ENCODE measurements at places on chromosomes 13 and 19. TPM values are rescaled to one million over a fixed set of nuclear protein-coding genes. Genes with fewer than 3 reads are reported as not detected.

DNA sequence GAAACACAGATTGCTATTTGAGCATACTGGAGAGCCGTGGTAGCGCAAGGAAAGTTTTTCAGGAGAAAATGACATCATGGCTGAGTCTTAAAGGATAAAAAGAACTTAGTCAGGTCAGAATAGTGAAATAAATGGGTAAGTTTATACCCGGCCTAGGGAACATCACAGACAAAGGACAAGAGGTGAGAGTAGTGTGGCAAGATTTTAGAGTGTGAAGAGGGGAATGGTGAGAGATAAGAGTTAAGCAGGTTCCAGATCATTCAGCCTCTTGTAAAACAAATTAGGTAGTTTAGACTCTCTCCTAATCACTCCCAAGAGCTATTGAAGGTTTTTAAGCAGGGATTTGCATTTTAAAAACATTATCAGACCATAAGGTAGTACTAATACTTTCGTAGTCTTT is 116.0 kb upstream of the MAB21L1 start:
- no peak for DNase-seq

GRCh38 chr19:45547965-45548609 is 36.5 kb downstream of the OPA3 start:
- DNase-seq, result no peak

DNA sequence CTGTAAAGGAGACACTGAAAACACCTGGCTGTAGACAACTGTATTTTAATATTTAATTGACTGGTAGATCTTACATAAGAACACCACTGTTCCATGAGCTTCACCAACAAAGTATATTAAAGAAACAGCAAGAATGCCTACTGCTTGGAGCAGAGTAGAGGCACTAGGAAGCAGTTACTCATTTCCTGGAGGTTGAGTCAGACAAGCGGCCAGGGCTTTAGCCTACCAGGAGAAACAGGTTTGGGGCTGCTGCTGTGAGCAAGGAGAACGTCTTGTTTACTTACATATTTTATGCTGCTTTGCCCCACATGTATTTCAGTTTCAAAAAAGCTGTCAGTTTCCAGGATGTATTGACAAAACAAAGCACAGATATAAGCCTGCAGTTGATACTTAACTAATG is 33.4 kb downstream of the ALG5 start:
- no peak for DNase-seq

DNA sequence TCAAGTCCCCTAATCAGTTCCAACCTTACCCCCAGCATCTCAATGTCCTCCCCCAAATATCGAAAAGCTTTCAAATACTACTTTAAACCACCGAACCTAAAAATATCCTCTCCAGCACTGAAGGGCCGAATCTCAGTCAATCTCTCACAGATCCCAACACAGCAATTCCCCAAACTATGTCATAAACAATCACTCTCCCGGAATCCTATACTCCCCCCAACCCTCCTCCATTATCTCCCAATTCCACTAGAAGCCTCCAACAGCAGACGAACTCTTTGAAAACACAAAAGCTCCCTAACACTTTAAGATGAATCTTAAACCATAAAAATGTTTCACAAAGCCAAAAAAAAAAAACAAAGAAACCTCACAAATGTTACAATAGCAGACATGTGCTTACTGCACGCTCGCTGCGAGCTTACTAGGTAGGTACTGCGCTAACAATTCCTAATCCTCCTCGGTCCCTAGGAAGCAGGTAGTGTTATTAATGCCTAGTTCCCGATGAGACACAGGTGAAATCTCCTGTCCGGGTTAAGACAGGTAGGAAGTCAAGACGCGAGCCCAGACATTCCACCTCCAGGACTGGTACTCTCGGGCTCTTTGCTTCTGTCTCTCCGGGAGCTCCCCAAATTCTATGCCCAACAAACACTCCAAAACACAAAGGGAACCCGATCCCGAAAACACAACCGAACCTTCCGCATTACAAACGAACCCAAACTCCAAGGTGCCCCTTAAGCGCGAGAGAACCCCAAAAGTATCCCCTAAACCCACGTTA is 14.2 kb downstream of the FBXO46 start:
- no peak for DNase-seq

DNA sequence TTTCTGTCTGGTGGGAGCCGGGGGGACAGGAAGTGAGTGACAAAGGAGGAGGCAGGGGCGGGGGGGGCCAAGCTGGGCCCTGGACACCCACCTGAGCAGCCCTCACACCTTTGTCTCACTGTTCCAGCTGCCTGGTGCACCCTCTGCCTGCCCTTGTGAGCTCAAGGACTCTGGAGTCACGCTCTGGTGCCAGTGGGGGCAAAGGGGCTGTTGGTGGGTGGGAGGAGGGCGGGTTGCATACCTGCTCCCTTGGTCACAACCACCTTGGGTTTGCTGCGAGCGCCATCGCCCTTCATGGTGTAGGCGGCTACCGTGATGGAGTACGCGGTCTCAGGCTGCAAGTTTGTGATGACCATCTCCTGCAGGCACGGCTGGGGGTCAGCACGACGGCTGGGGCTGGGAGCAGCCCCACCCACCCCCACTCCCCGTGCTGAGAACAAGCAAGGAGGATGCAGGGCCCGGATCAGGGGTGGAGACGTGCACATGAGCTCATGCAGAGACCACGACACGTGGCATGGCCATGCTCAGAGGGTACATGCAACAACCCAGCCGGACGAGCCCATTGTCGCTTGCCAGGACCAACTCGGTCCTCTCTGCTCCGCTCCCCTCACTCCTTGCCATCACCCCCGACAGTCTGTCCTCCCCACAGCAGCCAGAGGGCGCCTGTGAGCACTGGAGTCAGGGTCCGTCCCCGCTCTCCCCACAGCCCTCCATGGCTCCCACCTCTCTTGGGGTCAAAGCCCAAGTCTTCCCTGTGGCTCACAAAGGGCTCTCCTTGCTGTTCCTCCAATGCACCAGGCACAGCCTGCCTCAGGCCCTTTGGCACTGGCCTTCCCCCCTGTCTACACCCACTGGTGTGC is 114.9 kb downstream of the PTPRS start:
- no peak for DNase-seq

GRCh38 chr19:45296355-45296754 is 26.3 kb downstream of the CKM start:
- DNase-seq, result no peak

DNA sequence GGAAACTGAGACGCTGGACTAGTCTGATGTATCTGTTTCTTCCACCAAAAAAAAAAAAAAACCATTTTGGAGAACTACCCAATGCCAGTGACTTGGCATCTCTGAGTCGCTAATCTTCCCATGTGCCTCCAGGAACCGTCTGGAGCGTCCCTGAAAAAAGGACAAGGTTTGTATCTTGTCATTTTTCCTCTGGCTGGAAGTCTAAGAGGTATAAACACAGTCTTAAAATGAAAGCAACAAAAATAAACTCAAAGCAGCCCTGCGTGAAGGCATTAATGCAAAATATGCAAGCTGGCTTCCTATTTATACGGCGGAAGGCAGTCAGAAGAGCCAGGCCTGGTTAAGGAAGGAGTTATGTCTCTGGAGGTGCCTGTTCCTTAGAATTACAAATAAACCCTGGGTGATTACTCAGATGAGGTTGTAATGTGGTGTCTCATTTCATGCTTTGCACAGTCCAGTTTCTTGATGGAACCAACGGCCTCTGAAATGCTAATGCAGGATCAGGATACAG is 20.3 kb downstream of the ACTN4 start:
- no peak for DNase-seq

DNA sequence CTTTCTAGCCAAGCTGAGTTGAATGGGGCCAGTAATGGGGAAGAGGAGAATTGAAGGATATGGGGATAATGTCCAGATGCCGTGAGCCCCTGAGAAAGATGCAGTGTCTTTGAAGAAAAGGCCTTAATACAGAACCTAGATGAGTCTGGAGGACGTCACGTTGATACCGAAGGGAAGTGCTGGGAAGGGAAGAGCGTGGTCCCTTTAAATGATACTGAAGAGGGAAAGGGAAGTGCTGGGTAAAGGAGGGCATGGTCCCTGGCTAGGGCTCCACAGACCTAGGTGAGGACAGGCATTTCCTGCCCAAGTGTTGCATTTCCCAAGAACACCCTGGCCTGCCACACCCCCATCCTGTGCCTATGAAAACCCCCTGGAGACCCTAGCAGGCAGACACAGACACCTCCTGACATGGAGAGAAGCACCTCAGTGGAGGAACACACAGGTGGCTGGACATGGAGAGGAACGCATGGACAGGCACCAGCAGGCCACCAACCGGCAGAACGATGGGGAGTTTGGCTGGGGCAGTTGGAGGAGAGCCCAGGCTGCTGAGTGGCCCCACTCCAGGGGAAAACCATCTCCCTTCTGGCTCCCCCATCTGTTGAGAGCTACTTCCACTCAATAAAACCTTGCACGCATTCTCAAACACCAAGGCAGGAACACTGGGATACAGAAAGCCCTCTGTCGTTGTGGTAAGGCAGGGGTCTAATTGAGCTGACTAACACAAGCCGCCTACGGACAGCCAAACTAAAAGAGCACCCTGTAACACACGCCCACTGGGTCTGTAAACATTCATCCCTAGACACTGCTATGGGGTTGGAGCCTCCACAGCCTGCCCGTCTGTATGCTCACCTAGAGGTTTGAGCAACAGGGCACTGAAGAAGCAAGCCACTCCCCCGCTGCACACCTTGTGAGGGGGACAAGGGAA is 34.9 kb upstream of the POMP start:
- DNase-seq, result no peak

- no peak for DNase-seq
Measured at GRCh38 chr19:49999371-50000010, 25.7 kb downstream of the VRK3 start.

DNA sequence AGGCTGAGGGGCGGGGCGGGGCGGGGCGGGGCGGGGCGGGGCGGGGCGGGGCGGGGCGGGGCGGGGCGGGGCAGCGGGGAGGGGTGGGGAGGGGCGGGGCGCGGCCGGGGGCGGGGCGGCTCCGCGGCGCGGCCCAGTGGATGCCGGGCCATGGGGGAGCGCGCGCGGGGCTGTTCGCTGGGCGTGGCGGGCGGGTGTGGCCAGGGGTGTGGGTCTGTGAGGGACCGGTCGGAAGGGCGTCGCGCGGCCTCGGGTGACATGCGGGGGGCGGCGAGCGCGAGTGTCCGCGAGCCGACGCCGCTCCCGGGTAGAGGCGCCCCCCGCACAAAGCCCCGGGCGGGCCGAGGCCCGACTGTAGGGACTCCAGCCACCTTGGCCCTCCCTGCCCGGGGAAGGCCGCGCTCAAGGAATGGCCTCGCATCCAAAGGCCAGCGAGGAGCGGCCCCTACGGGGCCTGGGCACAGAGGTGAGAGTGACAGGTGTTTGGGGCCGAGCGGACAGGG is at the start of gene ZFP28:
Gene ZFP28 (plus strand): TSS at position 188 of the 503 bp plus-strand sequence. CDS start 71 bp downstream, at position 259.
- peak; percentile 89 for DNase-seq

- DNase-seq, result peak; percentile 24
Measured at GRCh38 chr13:112839356-112840105, 129.5 kb upstream of the MCF2L start.

DNA sequence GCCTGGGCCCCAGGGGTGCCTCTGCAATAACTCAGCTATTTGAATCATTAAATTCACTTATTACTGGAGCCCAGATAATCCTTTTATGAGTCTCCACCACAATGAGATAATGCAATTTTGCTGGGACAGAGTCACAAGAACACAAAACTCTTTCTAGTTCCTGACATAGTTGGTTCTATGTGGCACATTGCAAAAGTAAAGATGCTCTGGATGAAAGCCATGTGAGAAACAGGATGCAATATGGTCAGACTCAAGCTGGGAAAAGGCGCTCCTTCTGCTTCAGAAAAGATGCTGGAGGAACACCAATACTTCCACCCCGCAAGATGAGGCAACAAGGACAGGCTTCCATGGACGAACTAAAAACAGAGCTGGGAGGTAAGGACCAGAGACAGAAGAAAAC is 5.7 kb downstream of the ANKRD27 start:
- DNase-seq, result no peak

DNA sequence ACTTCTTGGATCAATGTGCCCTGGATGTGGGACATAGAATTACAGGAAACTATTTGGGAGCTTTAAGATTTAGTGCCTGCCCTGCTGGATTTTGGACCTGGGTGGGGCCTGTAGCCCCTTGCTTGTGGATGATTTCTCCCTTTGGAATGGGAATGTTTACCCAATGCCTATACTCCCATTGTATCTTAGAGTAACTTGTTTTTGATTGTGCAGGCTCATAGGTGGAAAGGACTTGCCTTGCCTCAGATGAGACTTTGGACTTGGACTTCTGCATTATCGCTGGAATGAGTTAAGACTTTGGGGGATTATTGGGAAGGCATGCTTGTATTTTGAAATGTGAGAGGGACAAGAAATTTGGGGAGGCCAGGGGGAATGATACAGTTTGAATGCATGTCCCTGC is 13.5 kb downstream of the SLC15A1 start:
- DNase-seq, result no peak

DNA sequence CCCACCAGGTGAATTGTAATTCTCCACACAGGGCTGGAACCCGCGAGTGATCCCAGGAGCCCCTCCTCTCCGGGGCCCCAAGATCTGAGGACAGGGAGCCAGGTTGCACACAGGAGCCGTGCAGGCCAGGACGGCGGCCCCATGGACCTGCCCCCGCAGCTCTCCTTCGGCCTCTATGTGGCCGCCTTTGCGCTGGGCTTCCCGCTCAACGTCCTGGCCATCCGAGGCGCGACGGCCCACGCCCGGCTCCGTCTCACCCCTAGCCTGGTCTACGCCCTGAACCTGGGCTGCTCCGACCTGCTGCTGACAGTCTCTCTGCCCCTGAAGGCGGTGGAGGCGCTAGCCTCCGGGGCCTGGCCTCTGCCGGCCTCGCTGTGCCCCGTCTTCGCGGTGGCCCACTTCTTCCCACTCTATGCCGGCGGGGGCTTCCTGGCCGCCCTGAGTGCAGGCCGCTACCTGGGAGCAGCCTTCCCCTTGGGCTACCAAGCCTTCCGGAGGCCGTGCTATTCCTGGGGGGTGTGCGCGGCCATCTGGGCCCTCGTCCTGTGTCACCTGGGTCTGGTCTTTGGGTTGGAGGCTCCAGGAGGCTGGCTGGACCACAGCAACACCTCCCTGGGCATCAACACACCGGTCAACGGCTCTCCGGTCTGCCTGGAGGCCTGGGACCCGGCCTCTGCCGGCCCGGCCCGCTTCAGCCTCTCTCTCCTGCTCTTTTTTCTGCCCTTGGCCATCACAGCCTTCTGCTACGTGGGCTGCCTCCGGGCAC is 3.9 kb downstream of the FFAR1 start:
- DNase-seq, result peak; percentile 68

- no peak for DNase-seq
Measured at GRCh38 chr13:51772105-51772455, 31.9 kb downstream of the DHRS12 start.

GRCh38 chr13:110471156-110471832 is 90.2 kb downstream of the RAB20 start:
- DNase-seq, result no peak

SYT5 gene
- total RNA-seq, result 0.30 TPM

PAF1 gene
- total RNA-seq, result 38.0 TPM

CDC34 gene
- total RNA-seq, result 78.2 TPM

WASF3 gene
- 7.4 TPM for total RNA-seq
